Effector CD8-positive, alpha-beta T cell (primary cell): ENCODE measurements at places on chromosomes 12 and 14.
A peak's percentile ranks its signal among the peaks of the same experiment; 100 is the strongest.

DNA sequence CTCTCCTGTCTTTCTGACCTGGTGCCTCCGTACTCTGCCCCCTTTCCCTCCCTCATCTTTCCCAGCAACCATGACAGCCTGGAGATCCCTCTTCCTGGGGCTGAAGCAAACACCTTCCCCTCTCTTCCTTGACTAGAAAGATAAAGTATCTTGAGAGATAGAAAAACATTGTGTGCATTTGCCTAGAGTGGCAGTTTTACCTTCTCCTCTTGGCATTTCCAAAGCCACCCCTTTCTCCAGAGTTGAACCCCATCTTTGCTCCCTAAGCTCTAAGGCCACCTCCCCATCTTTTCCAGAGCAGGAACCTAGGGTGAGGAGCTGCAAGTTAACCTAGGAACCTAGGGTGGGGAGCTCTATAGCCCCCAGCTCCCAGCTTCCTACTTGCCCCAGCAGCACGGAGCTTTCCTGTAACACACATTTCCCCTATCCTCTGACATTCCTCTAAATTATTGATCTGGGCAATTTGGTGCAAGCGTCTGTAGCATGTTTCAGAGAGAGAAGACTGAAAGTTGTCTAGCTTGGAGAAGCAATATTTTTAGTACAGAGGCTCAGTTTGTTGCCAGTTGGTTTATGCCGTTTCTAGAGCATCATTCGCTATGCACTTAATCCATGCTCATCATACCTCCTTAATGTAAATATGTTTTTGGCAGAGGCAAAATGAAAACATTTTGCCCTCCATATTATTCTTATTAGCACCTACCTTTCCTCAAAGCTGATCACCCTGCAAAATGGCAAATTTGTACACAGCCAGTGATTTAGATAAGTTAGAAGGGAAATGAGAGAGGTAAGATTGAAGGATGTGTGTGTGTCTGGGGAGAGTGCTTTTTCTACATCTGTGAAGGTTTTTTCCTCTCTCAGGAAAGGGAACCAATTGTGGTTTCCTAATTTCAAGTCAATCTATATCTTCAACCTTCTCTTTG lies 5.4 kb upstream of the TBX3 start:
- no peak for DNase-seq

DNA sequence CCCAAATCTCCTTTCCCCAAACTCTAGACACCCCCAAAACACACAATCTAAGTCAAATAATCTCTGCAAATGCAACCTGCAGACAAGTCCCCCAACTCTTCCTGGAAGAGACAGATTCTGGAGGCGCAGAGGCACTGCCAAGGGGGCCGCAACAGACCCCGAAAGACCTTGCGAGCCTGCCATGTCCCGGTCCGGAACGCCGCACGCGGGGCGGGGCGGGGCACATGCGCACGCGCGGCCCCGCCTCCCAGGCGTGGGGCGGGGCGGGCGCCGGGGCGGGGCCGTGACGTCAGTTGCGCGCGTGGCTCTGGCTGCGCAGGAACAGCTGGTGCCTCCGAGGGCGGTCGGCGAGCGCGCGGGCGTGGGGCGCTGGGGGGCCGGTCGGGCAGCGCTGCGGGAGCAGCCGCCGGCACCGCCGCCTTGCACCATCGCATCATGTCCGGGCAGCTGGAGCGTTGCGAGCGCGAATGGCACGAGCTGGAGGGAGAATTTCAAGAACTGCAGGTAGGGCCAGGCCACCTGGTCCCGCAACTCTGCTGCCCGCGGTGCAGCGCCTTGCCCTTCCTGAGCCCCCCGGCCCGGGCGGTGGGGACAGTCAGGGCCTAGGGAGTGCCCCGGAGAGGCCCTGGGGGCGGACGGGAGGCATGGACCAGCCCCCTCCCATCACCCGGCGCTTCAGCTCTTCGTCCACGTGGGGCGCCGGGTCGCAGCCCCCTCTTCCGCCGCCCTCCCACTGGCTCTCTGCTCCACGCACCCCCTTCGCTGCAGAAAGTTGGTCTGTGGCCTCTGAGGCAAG lies at the start of gene TMEM120B:
Gene TMEM120B (plus strand): TSS at position 292 of the 796 bp plus-strand sequence. CDS start 144 bp downstream, at position 436.
- peak; percentile 77 for DNase-seq

DNA sequence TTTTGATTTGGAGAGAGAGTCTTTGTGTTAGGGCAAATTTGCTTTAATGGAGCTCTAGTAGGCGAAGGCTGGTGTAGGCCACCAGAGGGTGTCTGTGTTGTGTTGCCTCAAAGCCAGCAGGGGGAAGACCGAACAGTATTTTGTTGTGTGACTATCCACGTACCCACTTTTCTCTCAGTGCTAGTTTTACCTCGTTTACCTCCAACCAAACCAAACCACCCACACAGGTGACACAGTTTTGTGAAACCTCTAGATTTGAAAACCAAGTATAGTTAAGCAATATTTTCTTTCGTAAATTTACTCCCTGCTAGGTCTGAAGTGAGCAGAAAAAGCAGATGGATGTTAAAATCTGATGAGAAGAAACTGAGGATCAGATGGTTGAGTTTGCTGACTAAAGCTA lies 36.3 kb upstream of the NPFF start:
- no peak for DNase-seq

- no peak for DNase-seq
Measured at GRCh38 chr14:64388533-64389285, 556 bp downstream of the MTHFD1 start.

- no peak for DNase-seq
Measured at GRCh38 chr14:100807979-100808734, 17.8 kb upstream of the MEG3 start.

DNA sequence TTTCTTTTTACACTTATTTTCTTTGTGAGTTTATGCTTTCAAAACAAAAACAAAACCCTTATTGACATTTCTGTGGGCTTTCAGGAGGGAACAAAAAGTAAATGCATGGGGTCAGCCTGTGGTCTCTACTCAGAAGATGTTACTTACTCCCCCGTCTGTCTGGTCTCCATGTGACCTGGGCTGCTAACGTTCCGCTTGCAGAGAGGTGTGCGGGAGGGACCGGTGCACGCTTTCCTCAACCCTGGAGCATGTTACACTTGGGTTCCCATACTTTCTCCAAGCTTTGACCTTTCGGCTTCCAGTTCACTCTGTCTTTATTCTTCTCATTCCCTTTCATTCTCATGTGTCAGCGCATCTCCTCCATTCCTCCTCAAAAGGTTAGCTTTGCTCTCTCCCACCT lies 36.5 kb downstream of the ZC3H14 start:
- DNase-seq, result no peak

- no peak for DNase-seq
Measured at GRCh38 chr12:2306012-2306411, 253.2 kb downstream of the CACNA1C start.

DNA sequence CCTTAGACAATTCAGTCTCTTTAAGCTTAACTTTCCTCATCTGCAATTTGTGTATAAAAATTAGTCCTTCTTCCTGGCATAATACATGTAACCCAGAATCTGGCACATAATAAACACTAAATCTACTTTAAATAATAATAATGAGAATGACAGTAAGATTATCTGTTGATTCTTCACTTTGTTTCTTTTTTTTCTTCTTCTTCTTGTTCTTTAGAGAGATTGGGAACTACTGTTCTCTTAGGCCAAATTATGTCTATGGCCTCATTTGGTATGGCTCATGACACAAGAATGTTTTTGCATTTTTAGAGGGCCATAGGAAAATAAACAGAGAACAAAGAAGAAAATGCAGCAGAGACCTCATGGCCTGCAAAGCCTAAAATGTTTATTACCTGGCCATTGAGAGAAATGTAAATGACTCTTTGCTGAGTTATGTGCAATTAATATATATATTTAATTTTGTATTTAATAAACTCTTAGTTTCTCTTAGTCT lies 275.8 kb downstream of the SLC6A15 start:
- DNase-seq, result no peak

DNA sequence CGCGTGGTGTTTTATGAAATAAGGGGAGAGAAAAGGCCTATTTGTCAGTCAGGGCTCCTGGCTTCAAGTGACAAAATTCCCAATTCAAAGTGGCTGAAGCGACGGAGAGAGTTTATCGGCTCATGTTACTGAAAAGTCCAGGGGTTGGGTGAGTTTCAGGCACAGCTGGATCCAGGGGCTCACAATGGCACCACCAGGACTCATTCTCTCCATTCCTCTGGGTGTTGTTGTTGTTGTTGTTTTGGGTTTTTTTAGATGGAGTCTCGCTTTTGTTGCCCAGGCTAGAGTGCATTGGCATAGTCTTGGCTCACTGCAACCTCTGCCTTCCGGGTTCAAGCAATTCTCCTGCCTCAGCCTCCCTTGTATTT lies 119.4 kb downstream of the SCARB1 start:
- DNase-seq, result no peak

GRCh38 chr12:4241592-4241991 lies 32.0 kb upstream of the CCND2 start:
- no peak for DNase-seq

DNA sequence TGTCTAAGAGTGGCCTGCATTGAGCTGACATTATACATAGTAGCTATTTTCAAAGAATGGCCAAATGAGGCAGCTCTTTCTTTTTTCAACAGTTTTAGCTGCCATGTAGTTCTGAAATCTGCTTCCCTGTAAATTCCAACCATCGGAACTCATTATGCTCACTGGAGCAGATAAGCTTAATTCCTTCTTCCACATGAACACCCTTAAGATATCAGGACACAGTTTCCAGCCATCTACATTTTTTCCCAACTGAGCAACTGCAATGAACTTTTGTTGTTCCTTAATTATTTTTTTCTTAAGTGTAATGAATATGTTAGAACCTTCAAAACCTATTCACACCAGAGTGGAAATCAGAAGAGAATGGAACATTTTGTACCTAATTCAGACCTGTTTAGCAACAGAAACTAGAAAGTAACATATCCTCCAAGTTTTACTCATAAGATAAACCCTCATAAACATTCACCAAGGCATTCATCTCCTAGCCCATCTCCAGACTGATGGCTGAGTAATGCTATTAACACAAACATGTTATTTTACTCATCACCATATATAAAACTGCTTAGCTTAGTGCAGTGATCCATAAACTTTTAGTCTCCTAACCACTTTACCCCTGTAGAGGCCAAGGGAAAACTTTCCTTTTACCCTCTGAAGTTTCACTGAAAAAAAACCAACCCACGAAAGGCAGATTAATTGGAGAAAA lies 296.1 kb upstream of the SYT1 start:
- DNase-seq, result no peak

DNA sequence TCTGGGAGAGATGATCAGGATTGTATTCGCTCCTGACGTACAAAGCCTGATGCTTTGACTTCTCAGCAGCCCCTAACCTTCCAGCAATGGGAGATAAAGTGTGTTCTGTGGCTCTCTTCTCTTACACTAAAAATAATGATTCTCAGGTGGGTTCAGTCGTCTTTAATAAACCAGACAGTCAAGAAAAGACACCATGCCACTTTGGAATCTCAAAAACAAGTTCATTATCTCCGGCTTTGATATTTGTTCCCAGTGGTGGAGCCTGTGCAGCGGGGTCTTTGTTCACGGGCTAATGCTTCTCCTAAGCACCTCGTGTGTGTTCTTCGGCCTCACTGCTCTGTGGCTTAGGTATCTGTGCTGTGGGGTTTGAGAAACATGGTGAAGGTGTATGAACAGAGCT lies 1.6 kb downstream of the ACVR1B start:
- no peak for DNase-seq

GRCh38 chr12:88305254-88305890 lies 163.3 kb downstream of the TMTC3 start:
- no peak for DNase-seq

DNA sequence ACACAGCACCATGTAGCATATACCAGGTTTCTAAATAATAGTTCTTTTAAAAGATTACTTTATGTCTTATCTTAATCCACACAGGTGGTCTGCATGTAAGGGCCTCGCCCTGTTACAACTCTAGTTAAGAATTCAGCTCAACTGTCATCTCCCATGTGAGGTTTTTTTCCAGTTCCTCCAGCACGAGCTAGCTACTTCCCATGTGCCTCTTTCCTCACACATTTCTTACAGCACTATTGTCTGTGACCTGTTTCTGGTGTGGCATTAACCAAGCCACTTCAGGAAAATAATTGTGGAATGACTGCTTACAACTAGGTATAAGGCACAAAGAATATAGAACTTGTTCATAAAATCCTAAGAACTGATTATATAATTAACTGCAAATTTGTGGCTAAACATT lies 65.5 kb downstream of the SH2B3 start:
- no peak for DNase-seq

- no peak for DNase-seq
Measured at GRCh38 chr12:58117201-58117600, 175.8 kb downstream of the ATP23 start.

DNA sequence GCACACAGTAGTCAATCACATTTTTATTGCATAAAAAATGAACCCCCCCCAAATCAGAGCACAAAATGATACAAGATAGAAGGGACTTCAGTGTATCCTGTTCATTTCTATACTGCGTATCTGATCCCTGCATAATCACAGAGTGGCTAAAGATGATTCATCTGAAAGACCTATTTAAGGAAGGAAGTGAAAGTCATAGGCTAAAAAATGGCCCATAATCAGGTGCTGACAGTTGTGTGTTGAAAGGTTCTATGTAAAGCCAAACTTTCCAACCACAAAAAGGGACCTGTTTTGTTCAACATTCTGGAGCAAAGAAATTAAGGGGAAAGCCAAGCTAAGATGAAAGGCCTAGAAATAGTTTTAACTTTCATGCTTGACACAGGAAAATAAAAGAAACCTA lies 147.8 kb upstream of the ATP2B1 start:
- DNase-seq, result no peak

DNA sequence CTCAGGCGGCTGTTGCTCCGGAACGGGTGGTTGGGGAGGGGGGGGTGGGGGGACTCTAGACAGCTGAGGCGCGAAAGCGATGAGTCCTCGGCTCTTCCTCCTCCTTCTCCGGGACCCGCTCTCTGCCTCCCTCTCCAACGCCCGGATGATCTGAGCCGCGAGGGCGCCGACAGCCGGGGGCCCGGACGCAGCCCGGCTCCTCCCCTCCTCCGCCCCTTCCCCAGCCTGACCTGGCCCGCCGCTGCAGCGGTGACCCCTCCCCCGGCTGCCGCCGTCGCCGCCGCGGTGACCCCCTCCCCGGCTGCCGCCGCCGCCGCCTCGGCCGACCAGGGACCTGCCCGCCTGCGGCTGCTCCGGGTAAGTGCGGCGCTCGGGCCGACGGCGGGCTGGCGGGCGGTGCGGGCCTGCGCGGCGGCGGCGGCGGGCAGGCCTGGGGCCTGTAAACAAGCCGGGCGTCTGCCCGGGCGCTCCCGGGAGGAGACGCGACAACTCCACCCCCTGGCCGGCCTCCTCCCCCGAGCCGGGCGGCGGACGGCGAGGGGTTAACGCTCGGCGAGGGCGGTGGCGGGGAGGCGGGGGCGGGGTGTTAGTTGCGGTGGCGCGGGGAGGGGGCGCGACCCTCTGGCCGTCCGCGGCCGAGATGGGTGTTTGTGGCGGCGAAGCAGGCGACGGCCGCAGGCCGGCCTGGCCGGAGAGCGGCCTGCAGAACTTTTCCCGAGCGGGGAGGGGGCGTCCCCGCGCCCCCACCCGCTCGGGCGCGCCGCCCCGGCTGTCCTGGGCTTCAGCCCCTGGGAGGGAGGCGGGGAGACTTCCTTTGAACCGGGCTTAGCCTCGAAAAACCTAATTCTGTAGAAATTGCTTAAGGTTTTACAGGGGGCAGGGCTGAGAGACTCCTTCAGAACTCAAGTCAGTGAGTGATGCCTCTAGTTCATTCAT lies 568 bp downstream of the PPM1A start:
- DNase-seq, result peak; percentile 38

- no peak for DNase-seq
Measured at GRCh38 chr14:103656031-103656755, 27.2 kb downstream of the KLC1 start.

GRCh38 chr12:22283508-22283907 lies 51.0 kb downstream of the ST8SIA1 start:
- no peak for DNase-seq
